Stimulated activated CD4-positive, alpha-beta T cell treated with anti-CD3 and anti-CD28 coated beads, Interleukin-4, amount 100 ng/mL, for 24 hours (primary cell): ENCODE measurements at places on chromosomes 6 and 20.

- DNase-seq: no peak
Observed at GRCh38 chr6:12245763-12246718, 44.1 kb upstream of the EDN1 start.

GRCh38 chr6:134546962-134547645 lies 229.2 kb upstream of the SGK1 start:
- DNase-seq: no peak

- DNase-seq: no peak
Observed at GRCh38 chr6:131917763-131918649, 33.2 kb downstream of the CCN2 start.

DNA sequence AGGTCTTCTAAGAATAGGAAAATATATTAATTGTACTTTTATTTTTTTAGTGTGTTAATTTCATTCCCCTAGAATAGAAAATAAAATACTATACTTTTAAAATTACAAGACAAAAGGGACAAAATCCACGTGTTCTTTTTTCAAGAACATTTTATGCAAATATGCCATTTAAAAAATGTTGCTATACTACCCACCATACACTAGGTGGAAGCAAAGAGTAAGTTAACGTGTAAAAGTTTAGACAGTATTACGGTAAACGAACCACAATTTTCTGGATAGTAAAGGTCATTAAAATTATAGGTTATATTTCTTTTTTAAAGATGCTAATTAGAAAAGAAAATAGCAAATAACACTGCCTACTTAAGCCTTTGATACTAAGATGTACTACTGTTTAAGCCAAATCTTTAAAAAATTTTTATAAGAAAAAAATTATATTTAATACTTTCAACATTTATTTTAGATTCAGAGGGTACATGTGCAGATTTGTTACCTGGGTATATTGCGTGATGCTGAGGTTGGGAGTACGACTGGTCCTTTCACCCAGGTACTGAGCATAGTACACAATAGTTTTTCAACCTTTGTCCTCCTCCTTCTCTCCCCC lies 287.6 kb downstream of the PHF3 start:
- no peak for DNase-seq

DNA sequence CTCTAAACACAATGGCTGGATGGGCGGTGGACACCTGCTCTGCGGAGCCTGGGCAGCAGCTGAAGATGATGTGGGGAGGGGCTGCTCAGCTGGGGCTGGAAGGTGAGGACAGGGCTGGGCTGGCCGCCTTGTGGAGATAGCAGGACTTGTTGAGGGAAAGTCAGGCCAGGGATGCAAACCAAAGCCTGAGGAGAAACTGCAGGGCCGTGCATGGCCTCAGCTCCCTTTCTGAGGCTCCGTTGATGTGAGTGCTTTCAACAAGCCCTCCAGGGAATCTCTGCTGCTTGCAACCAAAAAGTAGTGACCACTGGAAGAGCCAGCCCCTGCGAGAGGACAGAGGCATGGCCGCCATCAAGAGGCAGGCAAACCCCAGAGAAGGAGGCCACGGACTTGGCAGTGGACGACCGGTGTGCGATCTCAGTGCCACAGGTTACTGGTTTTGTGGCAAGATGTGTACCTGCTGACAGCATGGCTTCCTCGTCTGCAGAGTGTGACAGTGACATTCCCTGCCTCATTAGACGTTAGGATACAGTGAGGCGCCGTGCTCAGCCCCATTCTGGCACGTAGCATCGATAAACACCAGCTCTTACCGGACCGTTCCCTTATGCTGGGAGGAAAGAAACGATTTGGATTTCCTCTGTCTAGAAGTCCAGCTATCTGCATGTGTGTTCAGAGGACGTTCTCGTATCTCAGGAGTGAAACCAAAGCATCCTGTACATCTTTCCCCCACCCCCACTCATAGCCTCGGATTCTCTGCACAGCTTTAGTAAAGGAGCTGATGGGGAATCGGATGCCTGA lies 37.9 kb downstream of the ERMARD start:
- DNase-seq: no peak

DNA sequence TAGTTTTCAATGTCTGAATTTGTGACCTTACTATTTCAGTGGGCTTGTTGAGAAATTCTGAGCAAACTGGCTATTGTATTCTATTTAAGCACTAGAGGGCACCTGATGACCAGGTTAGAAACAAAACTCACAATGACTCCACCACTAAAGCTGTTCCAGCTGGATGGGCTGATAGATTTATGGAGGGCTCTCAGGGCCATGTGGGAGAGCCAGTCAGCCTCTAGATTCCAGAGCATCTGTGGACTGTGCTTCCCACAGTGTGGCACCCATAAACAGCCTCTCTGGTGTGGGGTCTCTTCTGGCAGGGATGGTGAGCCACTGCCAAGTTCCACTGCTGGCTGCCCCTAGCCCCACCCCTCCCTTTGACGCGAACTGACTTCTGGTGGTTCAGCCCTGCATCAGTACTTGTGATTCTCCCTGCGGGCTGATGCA lies 29.2 kb downstream of the C6orf58 start:
- DNase-seq: no peak

- DNase-seq: no peak
Observed at GRCh38 chr20:35648836-35649235, 15.9 kb downstream of the CPNE1 start.

GRCh38 chr6:34791164-34791700 lies 651 bp upstream of the BLTP3A start:
- DNase-seq: peak; percentile 46

GRCh38 chr20:59004763-59005522 lies 2.1 kb downstream of the CTSZ start:
- no peak for DNase-seq

DNA sequence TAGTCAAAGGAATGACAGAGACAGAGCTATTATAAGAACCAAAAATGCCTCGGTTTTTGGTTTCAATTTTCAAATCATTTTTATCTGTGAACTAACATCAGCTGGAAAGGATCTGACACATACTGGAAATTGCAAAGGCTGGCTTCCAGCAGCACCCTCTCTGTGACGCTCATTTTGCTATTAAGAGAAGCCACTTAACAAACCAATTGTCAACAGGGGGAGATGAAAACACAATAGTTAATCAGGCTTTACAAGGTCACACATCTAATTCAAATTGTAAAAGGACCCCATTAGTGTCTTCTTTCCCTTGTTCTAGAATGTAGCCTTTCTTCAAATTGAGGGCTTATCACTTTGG lies 160.5 kb downstream of the TFAP2B start:
- DNase-seq: no peak

DNA sequence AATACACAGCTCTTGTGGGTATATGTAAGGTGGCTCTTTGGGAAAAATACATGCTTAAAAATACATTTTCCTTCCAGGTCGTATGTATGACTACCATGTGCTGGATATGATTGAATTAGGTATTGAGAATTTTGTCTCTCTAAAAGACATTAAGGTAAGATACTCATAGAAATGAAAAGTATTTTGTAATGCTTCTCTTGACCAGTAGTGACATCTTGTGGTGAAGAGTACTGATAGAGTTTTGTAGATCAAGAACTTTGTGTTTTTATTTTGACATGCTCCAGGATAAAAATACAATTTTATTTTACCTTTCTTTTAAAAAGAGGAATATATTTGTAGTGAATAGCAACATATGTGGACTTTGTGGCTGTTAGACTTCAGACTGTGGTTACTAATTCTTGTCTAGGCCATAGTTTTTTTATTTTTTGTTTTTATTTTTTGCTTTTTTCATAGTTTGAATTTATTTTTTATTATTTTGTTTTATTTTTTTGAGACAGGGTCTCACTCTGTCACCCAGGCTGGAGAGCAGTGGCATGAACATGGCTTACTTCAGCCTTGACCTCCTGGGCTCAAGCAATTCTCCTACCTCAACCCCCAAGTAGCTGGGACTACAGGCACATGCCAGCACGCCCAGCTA lies 17.9 kb downstream of the RPF2 start:
- no peak for DNase-seq

- DNase-seq: no peak
Observed at GRCh38 chr6:17206566-17207072, 74.5 kb upstream of the RBM24 start.
